ENCODE measurements at places on chromosomes 12 and 14. TPM values are rescaled to one million over a fixed set of nuclear protein-coding genes. Genes with fewer than 3 reads are reported as not detected.

Gene SCNN1A
- 118 TPM for total RNA-seq

Gene DDX47
- total RNA-seq = 103 TPM

Gene NFATC4
- total RNA-seq = 7.6 TPM

Gene PTPN11
- 181 TPM for total RNA-seq

Gene HSPA2
- 2.5 TPM for total RNA-seq

Gene KRT72
- 0.17 TPM for total RNA-seq

Gene TMEM229B
- 0.71 TPM for total RNA-seq

Gene OVCH1
- total RNA-seq = not detected

Gene CKAP4
- 45.9 TPM for total RNA-seq

Gene ACSM4
- total RNA-seq = not detected

Gene PPM1H
- total RNA-seq = 8.0 TPM
